Small intestine (tissue), 16 donors: ENCODE measurements at places on chromosomes 1 and 21.

DNA sequence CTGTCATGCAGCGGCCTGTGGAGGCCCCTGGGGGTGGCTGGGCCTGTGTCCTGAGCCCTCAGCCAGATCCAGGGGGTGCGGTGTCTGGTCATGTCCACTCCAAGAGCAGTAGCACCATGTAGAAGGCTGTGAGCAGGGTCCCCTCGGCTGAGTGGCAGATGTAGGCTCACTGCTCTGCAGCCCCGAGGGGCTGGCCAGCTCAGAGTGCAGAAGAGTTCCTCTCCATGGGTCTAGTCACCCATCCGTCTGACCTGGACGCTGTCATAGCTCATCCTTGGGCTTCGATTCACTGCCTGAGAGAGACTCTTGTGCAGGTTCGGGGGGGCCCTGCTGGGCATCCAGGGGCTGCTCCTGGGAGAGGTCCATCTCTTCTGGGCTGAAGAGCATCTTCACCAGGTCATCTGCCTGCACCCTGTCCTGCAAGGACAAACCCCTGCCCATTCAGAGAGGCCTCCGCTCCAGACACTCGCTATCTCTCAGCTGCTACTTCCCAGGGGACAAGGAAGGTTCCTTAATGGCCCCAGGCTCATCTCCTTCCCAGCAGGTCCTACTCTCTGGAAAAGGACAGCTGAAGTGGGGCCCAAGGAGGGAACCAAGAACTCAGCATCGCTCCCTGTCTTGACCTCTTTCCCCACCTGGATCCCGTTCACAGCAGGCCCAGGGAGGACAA lies 6.5 kb upstream of the CLDN19 start:
- no peak for DNase-seq

DNA sequence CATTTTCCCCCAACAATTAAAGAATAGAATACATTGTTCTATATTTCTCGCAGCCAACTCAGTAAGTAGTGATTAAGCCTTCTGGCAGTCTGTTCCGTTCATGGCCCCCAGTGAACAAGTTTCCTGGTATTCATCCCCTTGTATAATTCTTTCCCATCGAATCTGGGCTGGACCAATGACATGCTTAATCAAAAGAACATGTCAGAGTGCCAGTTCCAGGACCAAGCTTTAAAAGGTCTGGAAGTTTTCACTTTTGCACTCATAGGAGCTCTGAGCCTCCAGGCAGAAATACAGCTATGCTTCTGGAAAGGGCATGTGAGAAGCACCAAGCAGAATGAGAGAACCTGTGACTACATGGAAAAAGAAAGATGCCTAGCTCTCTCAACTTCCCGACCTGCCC lies 22.5 kb upstream of the DPYD start:
- no peak for DNase-seq

DNA sequence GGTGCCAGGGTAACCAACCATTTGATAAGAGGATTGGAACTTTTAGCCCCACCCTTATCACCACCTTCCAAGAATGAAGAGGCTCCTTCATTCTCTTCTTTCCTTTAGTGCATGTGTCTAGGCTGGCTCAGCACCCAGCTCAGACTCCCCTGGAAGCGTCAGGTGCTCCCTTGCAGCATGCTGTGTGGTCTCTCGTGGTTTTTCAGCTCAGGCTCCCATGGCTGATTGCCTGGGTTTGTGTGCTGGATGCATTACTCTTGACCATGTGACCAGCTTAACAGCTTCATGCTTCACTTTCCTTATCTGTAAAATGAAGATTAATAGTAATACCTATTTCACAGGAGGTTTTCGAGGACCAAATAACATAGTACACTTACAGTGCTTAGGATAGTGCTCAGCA lies 198.4 kb downstream of the HHAT start:
- no peak for DNase-seq

DNA sequence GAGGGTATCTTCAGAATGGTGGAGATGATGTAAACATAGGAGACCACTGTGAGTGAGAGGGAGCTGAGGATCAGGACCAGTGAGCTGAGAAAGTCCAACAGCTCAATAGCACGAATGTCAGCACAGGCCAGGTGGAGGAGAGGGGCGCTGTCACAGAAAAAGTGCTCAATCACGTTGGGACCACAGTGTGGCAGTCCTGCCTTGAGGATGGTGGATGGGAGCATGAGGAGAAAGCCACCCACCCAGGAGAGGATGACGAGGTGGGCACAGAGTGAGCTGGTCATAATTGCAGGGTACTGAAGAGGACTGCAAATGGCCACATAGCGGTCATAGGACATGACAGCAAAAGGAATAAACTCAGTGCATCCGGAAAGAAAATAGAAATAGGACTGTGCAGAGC lies 8.1 kb downstream of the OR11L1 start:
- DNase-seq: no peak

DNA sequence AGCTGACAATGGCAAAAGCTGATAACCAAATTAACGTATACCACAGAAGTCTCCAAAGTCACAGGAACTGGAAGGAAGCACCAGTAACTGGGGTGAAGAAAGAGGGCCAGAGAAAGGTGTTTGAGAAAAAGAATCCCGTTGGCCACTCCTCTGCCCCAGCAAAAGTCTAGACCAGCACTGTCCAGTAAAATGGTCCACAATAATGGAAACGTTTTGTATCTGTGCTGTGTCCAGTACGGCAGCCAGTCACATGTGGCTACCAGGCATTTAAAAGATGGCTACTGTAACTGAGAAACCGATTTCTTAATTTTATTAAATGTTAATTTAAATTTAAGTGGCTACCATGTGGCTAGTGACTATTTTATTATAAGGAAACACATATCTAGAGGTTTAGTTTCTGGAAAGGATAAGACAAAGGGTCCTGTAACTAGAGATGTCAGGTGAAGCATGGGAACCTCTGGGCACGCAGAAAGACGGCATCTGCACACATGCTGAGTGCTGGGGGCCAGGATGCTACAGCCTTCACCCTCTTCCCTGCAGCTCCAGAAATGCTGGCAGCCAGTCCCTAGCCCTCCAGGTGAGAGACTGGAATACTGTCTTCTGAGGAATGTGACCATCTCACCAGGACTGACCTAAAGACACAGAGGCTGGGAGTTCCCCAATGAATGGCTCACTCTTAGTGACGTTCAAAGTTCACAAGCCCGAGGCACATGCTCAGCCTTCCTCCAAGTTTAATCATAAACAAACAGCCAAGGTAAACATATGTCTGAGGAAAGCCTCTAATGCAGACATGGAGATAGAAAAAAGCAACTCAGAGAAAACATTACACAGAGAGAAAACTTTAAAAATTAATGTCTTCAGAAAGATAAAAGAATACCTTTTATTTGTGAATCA lies 50.7 kb downstream of the JAK1 start:
- DNase-seq: peak; percentile 94

- DNase-seq: no peak
Observed at GRCh38 chr1:74368335-74368734, 133.1 kb downstream of the TNNI3K start.

DNA sequence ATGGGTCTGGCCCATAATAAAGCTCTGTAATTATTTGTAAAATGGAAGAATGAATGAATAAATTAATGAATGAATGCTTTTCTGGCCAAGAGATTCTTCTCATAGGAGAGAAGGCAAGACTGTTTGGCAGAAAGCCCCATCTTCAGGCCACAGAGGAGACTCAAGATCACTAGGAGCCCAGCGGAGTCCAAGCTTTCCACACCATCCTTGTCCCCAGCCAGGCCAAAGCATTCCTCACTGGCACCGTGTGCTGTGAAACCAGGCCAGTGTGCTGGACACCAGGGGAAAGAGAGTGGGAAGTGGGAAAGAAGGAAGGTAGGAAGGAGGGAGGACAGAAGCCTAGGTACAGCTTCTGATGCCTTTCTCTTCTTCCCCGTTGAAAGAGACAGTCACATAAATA lies 86.4 kb downstream of the PLXNA2 start:
- DNase-seq: no peak

GRCh38 chr1:44848456-44849181 lies 5.6 kb upstream of the PTCH2 start:
- DNase-seq: no peak

- DNase-seq: no peak
Observed at GRCh38 chr21:38211321-38211720, 45.5 kb upstream of the KCNJ15 start.

GRCh38 chr1:150613061-150613920 lies 16.1 kb downstream of the ENSA start:
- DNase-seq: peak; percentile 94
